Right ventricle myocardium inferior (tissue), 1 donor: ENCODE measurements at places on chromosomes 12 and 14. TPM values are rescaled to one million over a fixed set of nuclear protein-coding genes. Genes with fewer than 3 reads are reported as not detected.

- DNase-seq: no peak
Measured at GRCh38 chr14:68297039-68297438, 477.5 kb downstream of the RAD51B start.

DNA sequence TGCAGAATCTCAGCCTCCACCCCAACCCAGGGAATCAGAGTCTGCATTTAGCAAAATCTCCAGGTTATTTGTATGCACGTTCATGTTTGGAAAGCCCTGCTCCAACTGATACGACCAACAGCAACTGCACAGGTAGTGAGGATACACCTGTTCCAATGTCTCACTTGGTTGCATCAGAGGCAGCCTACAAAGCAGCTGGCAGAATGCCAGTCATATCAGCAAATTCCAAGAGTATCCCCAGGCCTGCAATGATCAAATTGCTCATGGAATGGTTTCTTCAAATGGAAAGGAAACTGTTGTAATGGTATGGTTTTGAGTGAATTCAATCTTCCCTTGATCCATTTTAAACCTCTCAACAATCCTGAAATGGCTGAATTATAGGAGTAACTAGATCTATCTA is 75.4 kb downstream of the GRIP1 start:
- DNase-seq: no peak

DNA sequence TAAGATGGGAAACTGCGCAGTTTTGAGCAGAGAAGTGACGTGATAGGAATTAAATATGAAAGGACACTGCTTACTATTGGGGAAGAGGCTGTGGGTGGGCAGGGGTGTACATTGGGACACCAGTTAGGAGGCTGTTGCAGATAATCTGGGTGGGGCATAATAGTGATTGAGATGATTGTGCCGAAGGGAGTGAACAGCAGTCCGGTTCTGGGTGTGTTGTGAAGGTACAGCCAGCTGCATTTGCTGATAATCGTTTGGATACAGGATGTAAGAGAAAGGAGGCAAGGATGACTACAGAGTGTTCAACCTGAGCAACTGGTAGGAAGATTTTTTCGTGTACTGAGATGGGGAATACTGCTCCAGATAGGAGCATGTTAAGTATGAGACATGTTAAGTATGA is 205.2 kb upstream of the NEDD1 start:
- no peak for DNase-seq

- no peak for DNase-seq
Measured at GRCh38 chr12:92259696-92260251, 114.1 kb upstream of the BTG1 start.

DNA sequence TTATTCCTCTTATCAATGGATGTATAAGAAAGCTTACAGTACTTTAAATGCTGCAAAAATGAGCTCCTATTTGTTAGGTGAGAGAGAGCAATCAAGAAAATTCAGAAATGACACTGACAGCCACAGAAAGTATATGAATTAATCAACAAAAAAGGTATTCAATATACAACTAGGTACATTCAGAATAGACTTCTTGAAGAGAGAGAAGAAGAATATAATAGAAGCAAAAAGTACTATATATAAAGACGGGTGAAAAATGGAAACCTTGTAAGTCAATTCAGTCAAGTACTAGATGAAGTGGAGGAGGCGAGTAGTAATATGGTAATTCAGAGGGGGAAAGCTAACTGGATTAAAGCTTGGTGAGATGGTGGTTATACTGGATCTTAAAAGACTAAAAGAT is 74.3 kb downstream of the HEATR5A start:
- DNase-seq: no peak

- no peak for DNase-seq
Measured at GRCh38 chr14:63993992-63994391, 141.2 kb downstream of the SYNE2 start.

GRCh38 chr14:91843437-91843836 is 23.9 kb downstream of the TC2N start:
- DNase-seq: no peak

- no peak for DNase-seq
Measured at GRCh38 chr12:113934060-113934814, 31.9 kb downstream of the RBM19 start.

PYGL gene
- 9.8 TPM for total RNA-seq

GYS2 gene
- not detected for total RNA-seq

PLA2G1B gene
- not detected for total RNA-seq

- no peak for DNase-seq
Measured at GRCh38 chr12:16358878-16359277, 11.4 kb downstream of the MGST1 start.

GRCh38 chr12:10226731-10227130 is 14.1 kb downstream of the GABARAPL1 start:
- DNase-seq: no peak

- no peak for DNase-seq
Measured at GRCh38 chr14:33484264-33484663, 466.6 kb downstream of the EGLN3 start.

GRCh38 chr12:25818596-25819390 is 139.7 kb upstream of the RASSF8 start:
- no peak for DNase-seq

ARHGEF40 gene
- 25.5 TPM for total RNA-seq

- no peak for DNase-seq
Measured at GRCh38 chr12:106000382-106001104, 138.2 kb downstream of the NUAK1 start.

- DNase-seq: no peak
Measured at GRCh38 chr12:12399776-12400305, 43.0 kb downstream of the BORCS5 start.

TXNRD1 gene
- 89.3 TPM for total RNA-seq

GRCh38 chr14:77148510-77149231 is 7.1 kb upstream of the ZDHHC22 start:
- no peak for DNase-seq

GRCh38 chr12:83434600-83434999 is 747.9 kb downstream of the TMTC2 start:
- DNase-seq: no peak

DNA sequence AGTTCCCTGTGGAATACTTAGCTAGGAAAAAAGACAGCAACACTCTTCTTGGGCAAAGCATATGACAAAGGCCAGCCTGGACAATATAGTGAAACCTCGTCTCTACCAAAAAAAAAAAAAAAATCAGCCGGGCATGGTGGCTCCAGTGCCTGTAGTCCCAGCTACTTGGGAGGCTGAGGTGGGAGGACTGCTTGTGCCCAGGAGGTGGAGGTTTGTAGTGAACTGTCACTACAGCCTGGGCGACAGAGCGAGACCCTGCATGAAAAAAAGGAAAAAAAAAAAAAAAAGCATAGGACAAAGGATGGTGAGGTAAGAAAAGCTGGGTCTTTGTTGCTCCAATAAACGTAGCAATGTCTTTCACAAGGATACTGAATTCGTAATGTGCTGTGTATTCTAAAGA is 1.1 kb downstream of the TXNDC16 start:
- DNase-seq: no peak

- DNase-seq: peak; percentile 86
Measured at GRCh38 chr14:95515080-95515489, 1.4 kb downstream of the SYNE3 start.

DNA sequence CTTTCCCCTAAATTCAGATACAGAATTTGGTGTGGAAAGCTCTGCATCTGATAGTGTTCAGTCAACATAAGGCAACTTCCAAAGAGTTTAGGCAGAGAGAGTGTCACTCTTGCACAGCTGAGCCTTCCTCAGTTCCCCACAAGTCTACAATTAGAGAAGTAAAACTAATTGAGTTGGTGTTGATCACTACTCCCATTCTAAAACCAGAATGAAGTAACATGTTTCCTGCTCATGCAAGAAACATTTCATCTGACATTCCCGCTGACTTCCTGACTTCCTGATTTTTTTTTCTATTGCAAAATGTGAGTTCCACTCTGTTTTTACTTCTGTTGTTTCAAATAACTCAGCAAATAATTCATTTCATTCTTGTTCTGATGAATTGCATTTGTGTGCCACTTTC is 271.0 kb downstream of the ALG10B start:
- DNase-seq: no peak

- no peak for DNase-seq
Measured at GRCh38 chr12:11849757-11850504, 200.5 kb downstream of the ETV6 start.

TAS2R42 gene
- not detected for total RNA-seq

ATL1 gene
- total RNA-seq: 1.1 TPM

ACTR6 gene
- total RNA-seq: 19.4 TPM

DNA sequence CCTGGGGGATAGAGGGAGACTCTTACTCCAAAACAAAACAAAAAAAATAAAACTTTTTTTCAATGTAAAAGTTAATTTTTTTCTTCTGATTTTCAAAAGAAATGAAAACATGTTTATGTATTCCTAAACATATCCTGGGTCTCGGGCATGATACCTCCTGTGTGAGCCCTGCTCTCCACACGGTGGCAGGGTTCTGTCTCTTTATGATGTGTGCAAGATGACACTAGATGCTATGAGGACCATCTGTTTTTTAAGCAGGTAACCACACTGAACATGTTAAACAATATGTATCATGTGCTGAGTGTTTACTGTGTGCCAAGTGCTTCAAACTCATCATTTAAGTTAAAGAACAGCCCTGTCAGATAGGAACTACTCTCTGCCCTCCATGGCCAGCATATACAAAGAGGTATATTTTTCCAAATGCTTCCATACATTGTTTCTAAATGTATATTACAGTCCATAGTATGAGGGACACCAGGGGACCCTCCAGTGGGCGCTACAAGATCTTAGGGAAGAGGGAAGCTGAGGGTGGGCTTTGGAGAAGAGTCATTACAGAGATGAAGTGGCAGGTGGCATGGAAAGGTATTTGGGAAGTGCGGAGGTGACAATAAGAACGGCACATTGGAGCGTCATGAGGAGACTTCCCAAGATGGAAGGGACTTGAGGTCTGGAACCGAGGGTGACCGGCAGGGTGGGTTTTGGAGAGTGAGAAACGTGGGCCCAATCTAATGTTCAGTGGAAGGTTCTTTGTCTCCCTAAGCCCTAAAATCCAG is 28.5 kb downstream of the FOS start:
- no peak for DNase-seq

DNA sequence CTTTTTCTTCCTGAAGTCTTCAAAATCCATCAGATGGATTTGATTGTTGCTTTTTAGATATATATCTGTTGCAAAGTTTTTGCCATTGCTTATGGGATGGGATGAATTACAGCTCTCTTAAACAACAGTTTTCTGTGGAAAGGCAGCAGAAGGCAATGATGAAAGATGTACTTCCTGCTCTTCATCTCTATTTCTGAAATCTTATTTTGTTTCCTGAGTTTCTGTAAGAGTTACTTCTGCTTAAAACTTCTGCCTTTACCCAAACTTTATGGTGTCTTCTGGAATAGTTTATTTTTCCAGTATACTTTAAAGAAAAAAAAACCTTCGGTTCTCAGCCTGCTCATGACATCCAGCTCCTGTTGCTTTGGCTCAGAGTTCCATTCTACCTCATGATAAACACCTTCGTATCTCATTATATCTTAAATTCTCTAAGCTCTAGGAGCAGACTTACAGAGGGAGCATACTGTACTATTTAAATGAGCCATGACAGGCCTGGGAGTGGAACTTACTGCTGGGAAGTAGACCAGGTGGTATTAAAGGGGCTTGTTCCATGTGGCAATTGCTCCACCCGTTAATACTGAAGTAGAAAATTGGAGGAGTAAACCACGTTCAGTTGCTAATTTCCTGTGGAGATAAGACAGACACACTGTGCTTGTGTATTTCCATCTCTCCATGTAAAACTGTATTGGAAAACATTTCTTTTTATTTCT is 288.4 kb downstream of the FBXL14 start:
- no peak for DNase-seq

DNA sequence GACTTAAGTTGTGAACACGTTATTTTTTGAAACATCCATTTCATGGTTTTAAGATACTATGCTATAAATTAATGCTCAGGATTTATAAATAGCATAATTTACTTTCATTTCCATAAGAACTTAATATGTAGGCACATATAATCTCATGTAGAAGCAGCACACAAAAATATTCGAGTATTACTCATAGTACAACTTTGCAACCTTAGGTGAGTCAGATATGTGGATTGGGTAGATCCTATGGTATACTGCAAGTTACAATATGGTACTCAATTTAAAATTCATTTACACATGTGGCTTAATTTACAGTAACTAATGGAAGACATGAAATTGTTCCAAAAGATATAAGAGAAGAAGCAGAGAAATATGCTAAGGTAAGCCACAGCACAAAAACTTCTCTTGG is 26.0 kb downstream of the PSMA3 start:
- DNase-seq: no peak

DNA sequence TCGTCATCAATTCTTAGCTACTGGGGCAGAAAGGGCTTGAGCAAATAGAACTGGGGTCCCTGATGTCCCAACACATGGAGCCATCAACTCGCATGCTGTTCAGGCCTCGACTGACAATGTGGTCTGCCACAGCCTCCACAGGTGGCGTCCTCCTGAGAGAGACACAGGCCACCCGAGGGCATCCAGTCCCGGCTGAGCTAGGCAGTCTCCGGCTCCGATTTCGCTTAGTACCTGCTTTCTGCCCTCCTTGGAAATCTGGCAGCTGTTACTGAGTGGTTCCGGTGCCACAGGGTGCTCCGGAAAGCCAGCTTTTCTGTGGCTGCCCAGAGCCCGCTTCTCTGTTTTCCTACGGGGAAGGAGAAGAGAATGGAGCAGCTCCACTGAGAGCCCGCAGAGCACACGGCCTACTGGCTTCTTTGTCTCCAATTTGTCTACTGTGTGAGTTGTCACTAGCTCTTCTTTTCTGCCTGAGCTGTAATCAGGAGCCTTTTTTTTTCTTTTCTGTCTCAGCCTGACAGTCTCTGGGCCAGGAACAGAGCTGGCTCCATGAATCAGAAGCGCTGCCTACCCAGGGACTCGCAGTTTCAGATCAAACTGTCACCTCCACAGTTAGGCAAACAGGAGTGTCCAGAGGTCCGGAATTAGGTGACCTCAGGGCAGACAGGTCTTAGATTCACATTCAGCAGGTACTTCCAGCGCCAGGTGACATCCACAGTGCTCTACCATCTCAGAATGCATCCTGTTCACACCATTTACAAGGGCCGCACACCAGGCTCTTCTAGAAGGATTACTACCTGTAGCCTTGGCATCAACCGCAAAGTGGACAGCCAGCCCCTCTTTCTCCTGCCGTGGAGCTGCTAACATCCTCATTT is 73.3 kb downstream of the MOK start:
- DNase-seq: peak; percentile 31

DNA sequence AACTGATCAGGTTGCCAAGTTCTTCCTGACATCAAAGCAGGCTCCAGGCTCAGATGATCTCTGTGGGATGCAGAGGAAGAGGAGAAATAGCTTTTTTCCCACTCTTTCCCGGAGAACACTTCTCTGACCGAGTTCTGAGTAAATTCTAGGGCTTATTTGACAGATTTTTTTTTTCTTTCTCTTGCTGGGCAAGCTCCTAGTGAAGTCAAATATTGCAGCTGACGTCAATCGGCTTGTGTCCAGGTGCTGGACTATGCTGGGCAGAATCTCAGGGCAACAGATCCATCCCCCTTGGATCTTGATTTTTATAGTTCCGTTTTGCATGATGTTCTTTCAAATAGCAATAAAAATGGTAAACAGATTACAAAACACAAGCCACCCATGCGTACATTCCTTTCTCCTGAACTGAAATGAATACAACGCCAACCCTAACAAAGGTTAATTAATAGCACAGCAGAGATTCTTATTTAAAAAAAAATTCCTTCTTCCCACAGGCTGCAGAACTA is 182.2 kb downstream of the NOVA1 start:
- DNase-seq: no peak
